Dermis microvascular lymphatic vessel endothelial cell (primary cell): ENCODE measurements at places on chromosomes 6 and 20.

DNA sequence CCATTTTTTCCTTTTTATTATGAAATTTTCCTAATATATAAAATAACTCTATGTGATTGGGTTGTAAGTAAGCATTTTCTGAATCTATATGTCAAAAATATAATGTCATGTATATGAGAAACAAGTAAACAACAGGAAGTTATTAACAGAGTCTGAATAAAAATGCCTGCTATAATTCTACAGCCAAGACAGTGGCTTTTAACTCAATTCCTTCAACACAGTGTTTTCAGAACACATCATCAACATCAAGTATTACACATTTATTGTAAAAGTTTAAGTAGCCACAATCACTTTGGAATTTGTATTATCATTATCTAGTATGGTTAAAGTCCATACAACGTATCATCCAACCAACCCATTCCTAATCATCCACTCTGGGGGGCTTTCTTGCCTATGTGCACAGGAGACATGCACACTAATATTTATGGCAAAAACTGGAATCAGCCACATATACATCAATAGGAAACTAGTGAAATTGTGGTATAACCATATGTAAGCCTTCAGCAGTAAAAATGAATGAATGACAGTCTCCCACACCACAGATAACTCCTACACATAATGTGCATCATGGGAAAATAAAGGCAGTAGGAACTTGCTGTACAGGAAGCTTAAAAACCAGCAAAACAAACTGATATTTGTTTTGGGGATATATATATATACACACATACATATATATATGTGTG lies 6.9 kb upstream of the HLA-A start:
- DNase-seq: no peak

DNA sequence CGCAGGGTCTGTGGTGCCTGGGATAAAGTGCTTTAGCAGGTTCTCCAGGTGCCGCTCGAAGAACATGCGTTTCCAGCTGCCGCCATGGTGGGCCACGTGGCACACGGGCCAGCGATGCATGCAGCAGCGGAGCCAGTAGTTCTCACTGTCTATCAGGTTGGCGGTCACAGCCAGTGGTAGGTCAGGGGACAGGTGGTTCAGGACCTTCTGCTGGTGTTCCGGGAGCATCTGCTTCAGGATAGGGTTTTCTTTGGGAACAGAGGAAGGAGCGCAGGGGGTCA lies 16.0 kb downstream of the TMEM151B start:
- DNase-seq: no peak

DNA sequence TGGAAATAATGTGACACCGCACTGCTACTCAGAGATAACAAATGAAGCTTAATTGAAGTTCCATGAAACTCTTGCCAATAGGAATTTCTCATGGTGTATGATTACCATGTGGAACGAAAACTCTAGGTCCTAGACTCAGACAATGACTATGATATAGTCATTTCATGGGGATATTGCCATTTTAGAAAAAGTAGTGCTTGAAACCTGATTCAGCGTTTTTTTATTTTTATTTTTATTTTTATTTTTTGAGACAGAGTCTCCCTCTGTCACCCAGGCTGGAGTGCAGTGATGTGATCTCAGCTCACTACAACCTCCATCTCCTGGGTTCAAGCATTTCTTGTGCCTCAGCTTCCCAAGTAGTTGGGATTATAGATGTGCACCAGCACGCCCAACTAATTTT lies 253.9 kb downstream of the FARS2 start:
- no peak for DNase-seq

- DNase-seq: no peak
These were observed 274.9 kb downstream of the UTRN start for GRCh38 chr6:144559865-144560593.

DNA sequence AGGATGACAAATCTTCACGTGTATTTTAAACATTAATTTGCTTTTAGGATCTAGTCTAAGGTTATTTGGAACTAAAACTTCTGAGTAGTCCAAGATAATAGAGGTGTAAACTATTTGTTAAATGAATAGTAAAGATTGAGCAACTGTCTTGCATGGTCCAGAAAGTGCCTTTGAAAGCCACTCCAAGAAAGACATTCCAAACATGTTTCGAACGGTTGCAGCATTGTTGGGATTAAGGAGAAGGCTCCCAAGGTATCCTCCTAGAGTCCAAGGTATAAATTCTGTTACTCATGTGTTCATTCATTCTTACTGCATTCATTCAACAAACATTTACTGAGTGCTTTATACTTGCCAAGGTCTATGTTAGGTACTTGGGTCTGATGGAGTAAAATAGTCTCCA lies 28.8 kb upstream of the MYLK2 start:
- no peak for DNase-seq
